ENCODE measurements at places on chromosomes 13 and 19.

DNA sequence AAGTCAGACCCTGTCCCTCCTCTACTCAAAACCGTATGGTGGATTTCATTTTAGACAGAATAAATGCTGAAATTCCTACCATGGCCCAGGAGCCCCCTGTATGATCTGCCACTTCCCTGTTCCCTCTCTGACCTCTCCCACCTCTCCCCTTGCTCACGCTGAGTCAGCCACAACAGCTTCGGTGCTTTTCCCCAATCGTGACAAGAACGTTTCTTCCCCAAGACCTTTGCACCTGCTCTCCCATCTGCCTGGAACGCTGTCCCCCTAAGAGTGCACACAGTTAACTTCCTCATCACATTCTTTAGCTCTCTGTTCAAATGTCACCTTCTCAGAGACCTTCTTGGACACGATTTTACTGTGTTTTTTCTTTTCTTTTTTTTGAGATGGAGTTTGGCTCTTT lies 2.3 kb downstream of the VRK3 start:
- DNase-seq: no peak

- no peak for DNase-seq
These were observed 200.2 kb upstream of the ZNF536 start for GRCh38 chr19:30171795-30172612.

DNA sequence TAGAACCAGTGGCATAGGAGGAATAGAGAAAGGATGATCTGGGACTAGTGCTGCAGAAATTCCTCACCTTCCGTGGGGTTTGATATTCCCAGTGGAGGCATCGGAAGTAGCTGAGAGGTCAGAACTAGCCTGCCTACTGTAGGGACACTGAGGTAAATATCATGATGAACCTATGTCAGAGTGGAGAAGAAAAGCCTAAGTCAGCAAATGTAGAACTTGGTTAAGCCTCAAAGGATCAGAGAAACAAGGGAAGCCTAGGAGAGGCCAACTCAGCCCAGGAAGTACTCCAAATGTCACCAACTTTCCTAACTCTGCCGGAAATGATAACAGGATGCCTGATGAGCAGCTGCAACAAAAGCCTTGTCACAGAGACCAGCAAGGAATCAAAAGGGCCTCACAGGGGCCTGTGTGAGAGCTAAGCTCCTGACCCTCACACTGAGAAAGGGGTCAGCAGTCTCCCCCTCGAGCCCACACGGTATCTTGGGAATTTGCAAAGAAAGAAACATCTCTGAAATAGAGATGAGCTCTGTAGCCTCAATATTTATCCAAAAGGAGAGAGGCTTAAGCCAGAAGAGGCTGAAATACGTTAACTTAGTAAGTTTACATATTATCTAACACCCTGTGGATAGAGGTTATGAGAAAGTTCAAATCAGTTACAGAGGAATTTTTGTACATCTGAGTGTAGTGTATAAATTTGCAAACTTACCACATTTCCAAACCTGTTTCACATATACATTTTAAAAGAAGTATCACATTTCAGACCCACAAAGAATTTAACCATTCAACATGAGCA lies 1064.3 kb downstream of the DIAPH3 start:
- DNase-seq: no peak

- DNase-seq: no peak
These were observed 12.1 kb downstream of the MAG start for GRCh38 chr19:35304036-35304435.

- DNase-seq: no peak
These were observed 933.1 kb downstream of the DIAPH3 start for GRCh38 chr13:59230484-59231264.

DNA sequence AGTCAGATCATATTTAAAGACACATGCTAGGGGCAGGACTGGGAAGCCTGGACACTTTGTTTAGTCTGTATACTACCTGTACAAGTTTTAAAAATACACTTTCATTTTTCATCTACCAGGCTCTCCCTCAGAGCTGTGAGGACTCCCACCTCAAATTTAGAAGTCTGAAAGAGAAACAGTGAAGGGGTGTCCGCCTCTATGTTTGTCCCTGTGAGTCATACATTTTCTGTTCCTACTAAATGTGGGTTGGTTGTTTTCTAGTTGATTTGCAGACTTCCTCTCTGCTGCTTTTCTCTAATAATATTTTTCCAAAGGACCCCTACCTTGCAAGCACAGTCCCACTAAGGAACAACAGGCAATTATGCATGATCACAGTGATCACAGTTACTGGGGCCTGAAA lies 110.5 kb downstream of the ENOX1 start:
- DNase-seq: no peak

GRCh38 chr19:1255186-1256161 lies 7.1 kb downstream of the MIDN start:
- DNase-seq: no peak

GRCh38 chr19:6213696-6214641 lies 65.8 kb downstream of the MLLT1 start:
- no peak for DNase-seq

- no peak for DNase-seq
These were observed 61.4 kb upstream of the KLF2 start for GRCh38 chr19:16263141-16263761.

DNA sequence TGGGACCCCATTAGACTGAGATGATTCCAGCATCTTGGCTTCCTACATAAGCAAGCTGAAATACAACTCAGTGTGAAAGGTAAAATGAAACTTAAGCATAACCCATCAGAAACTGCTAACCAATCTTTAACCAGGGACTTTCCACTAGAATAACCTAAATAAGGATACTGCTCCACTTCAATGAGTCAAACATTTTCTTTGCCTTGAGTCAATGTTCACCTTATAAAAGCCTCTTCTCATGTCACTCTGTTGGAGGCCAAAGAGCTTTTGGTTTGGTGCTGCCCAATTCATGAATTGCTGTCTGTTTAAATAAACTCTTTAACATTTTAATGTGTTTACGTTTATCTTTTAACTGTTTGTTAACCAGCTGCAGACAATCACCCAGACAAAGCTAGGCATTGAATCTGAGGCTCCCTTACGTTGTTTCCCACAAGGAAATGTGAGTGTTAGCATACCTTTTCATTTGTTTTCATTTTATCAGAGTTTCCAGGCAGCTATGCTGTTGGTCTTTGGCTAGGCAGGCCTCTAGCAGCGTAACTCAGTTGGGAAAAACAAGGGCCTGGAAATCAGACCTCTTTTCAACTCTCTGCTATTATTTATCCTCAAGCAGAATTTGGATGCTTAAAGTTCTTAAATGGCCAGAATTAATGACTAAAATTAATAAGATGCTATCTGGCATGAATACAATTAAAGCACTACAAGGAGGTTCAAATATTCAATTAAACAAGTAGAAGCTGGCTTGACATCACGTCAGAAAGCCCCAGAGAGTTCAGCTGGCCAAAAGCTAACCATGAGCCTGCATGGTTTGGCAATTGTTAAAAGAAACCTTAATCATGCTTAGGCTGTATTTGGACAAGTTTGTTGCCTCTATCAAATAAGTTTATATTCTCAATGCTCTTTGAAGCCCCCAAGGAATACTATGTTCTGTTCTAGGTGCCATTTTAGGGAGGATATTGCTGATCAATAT lies 200.2 kb downstream of the DCLK1 start:
- DNase-seq: no peak

GRCh38 chr13:99982731-99983498 lies 1.3 kb downstream of the ZIC2 start:
- DNase-seq: no peak

All from adipocyte (in vitro differentiated cells).